ENCODE measurements at places on chromosomes 1 and 21.
A peak's percentile ranks its signal among the peaks of the same experiment; 100 is the strongest.

GRCh38 chr1:63828322-63829044, 54.7 kb downstream of the ROR1 start:
- no peak for DNase-seq

GRCh38 chr1:243712242-243712641, 137.8 kb downstream of the AKT3 start:
- DNase-seq: no peak

GRCh38 chr1:112637254-112638109, 17.9 kb downstream of the CAPZA1 start:
- no peak for DNase-seq

GRCh38 chr1:111611986-111612385, 7.6 kb upstream of the RAP1A start:
- DNase-seq: no peak

DNA sequence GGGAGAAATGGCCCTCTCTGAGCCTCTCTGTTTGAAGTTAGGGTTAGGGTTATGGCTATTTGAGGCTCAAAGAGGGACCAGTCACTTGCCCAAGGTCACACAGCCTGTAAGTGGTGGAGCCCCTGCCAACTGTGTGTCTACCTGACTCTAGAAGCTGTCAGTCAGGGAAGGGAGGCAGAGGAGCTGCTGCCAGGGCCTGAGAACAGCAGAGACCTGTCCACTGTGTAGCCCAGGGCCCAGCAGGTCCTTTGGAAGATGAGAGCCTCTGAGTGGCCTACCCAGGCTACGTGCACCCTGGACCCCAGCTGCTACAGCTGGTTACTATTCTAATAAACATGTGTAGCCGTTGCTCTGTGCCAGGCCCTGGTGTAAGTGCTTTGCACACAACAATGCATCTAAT, 15.1 kb upstream of the EDN2 start:
- no peak for DNase-seq

- DNase-seq: no peak
Measured at GRCh38 chr1:12132078-12132477, 34.7 kb upstream of the TNFRSF1B start.

GRCh38 chr1:156726549-156727226, 1.6 kb upstream of the METTL25B start:
- DNase-seq: peak; percentile 70

DNA sequence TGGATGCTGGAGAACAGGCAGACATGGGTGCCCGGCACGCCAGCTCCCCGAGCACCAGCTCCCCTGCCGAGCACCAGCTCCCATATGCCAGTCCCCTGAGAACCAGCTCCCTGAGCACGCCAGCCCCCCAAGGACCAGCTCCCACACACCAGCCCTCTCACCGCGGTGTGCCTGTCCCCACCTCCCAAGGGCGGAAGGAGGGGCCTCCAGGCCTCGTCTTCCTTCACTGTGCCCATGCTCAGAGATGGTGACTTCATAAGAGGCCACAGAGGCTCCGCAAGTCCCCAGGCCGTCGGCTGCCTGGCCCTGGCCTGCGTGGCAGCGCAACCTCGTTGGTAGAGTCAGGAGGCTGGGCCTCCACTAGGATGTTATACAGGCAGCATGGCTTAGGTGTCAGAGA, 69.1 kb downstream of the AGPAT3 start:
- DNase-seq: no peak

DNA sequence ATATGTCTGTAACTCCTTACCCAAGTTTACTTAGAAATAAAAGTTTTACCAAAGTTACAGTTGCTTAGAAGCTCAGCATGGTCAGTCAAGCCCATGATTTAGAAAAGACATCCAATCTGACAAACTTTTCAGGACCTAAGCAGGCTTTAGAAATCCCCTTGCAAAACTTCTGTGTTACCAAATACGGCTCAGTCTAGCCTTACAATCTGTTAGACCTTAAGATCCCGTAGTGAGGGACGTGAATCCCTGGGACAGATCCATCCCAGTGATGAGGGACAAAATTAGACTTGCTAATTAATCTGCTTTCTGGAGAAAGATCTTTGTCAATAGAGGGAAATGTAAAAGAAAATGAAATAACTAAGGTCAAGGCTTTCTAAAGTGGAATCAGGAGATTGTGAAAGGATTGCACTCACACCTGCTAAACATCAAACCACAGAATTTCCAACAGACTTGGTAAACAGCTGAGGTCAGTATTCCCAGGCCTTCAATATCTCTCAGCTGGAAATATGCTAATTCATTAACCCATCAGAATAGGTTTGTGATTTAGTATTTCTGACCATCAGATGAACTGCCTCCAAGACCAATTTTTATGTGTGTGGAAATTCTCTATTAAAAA, 375.3 kb downstream of the DUSP10 start:
- DNase-seq: no peak

DNA sequence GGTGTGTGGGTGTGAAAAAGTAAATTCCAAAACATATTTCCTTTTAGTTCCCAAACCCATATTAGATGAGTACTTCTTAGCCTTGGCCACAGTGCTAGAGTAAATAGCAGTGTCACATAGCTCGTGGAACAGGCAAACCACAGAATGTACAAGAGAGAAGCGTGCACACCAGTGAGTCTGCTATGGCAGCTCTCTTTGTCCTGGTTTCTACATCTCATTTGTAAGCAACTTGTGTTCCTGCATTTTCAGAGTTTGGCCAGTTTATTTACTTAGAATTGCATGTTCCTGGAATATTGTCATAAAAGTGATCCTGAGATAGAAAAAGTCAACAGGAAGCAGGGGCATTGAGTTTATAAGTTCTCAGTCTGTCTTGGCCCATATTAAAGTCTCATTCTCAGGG, 142.1 kb downstream of the DHRS3 start:
- peak; percentile 45 for DNase-seq

DNA sequence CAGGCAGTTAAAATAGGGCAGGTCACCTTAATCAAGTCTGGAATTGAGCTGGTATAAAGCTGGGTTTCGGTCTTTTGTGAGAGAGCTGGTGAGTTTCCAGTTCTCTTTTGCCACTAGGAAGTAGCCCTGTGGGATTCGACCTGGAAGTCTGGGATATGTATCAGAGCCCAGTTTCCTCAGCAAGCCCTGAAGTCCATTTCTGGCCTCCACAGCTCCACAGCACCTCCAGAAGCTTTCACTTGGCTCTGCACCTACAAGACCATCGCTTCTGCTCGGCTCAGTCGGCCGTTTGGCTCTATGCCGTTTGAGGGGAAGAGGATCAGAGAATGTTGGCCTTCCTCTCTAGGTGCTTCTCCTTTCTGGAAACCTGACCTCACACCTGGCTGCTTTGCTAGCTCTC, 148.0 kb downstream of the GALNT2 start:
- DNase-seq: peak; percentile 45

DNA sequence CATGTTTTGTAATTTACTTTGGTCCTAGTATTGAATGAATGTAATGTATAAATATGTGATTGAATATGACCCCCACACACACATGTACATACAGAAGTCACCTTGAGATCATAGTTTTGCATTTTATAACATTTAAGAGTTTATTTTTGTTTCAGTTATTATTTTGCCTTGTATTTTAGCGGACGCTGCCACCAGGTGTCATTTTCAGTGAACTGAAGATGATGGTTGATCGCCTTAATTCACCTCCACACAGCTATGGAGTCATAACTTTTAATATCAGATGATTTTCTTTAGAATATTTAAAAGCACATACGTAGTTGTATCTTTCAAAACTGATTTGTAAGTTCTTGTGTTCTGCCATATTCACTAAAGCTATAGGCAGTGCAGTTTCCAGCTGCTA, 130.4 kb downstream of the DYRK1A start:
- peak; percentile 13 for DNase-seq

DNA sequence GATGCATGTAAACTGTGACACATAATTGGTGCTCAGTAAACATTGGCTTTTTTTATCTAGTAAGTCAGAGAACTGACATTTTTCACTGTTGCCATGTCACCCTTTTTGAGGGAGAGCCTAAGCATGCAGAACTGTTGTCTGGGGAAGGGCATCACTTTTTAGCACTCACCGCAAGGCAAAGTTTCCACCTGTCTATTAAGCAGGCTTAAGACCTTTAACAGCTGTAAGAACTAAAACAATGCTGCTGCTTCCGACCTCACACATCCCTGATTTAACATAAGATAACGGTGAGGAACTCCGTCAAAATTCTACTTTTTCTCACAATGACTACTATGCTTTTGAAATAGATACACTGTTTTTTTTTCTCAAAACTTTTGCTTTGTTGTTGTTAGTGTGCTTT, 554.8 kb downstream of the NUF2 start:
- peak; percentile 29 for DNase-seq

Data from fibroblast of skin of right biceps (primary cell).